ENCODE measurements at places on chromosomes 5 and 9. TPM values are rescaled to one million over a fixed set of nuclear protein-coding genes. Genes with fewer than 3 reads are reported as not detected.

Gene LECT2
- not detected for total RNA-seq

Gene FOXI1
- not detected for total RNA-seq

Gene GRM6
- not detected for total RNA-seq

Gene LHX2
- not detected for total RNA-seq

Gene HEMGN
- not detected for total RNA-seq

Gene SELENOP
- 102 TPM for total RNA-seq

Gene LTC4S
- total RNA-seq: 4.9 TPM

Gene COL15A1
- 7.7 TPM for total RNA-seq

Gene SPATA31A3
- total RNA-seq: not detected

Gene CCDC192
- total RNA-seq: not detected

Gene RHOBTB3
- 44.0 TPM for total RNA-seq

Gene PCDHB3
- total RNA-seq: 1.8 TPM

Gene GRXCR2
- total RNA-seq: not detected

Gene IFNE
- not detected for total RNA-seq

Gene TLN1
- 150 TPM for total RNA-seq

Gene GAPT
- total RNA-seq: 0.44 TPM

Gene RIGI
- total RNA-seq: 4.4 TPM

Gene SPEF2
- total RNA-seq: 0.66 TPM

Gene PROB1
- total RNA-seq: 42.3 TPM

Gene PCDHA11
- total RNA-seq: not detected

Gene MYOZ3
- 30.1 TPM for total RNA-seq
